ENCODE measurements at places on chromosomes 2 and 18.

DNA sequence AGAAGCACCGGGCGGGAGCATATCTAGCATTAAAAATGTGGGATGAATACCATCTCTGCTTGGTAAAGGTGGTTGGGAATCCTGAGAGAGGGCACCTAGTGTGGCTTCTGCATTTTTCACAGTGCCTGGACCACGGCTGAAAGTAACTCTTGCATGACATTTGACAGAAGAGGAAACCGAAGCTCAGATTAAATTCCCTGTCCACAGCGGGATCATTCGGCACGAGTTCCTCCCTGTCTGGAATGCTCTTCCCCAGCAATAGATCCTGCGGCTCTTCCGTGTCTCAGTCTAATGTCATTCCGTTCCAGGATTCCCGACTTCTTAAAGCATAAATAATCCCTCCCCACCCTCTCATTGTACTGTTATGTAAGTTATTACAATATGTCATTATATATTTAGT lies 905 bp upstream of the RPS7 start:
- no peak for DNase-seq

GRCh38 chr2:183010112-183010511 lies 28.1 kb downstream of the NCKAP1 start:
- DNase-seq = no peak

- no peak for DNase-seq
Observed at GRCh38 chr2:231373184-231373583, 22.3 kb upstream of the B3GNT7 start.

- no peak for DNase-seq
Observed at GRCh38 chr2:1591978-1592907, 152.1 kb downstream of the PXDN start.
